ENCODE measurements at places on chromosomes 5 and 9.

DNA sequence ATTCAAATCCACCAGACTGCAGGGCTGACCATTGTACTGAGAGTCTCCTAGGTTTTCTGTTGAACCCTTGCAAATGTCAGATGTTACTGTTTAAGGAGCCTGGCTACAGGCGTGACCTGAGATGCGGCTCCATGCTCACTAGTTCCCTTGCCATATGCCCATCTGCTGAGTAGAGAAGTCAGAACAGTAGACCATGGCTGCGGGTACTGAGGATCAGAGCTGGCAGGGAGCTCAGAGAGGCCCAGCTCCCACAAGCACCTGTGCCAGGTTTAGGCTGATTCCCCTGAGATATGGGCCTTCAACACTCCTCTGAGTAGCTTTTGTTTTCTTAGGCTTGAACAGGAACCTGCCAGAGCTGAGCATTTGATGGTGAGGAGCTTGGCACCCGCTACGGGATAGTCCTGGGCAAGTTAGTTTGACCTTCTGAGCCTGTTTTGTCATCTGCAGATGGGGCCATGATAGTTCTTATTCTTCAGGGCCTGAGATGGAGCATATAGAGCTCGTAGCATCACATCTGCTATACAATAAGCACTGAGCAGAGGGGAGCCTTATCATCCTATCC, 83.7 kb downstream of the BOD1 start:
- DNase-seq, result no peak

DNA sequence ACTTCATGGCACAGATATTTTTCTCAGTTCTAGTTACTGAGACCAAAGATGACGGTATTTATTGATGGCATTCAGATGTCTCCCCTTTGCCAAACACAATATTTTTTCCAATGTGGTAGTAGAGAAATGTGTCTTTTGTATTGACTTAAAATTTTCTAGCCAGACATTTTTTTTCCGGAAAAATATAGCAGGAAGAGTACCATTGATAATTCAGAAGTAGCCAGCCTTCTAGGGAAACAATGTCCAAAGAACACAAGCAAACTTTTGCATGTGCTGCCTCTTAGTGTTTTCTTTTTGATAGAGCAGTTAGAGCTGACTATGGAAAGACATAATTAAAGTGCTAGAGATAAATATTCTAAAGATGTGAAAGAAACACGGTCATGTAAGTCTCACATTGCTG, 231.4 kb downstream of the MARCHF11 start:
- DNase-seq, result no peak

GRCh38 chr5:7850395-7851239, at the start of gene CFAP90:
Gene CFAP90 (minus strand): TSS chr5:7851133. CDS start chr5:7851021, 112 bp downstream.
- peak; percentile 18 for DNase-seq

DNA sequence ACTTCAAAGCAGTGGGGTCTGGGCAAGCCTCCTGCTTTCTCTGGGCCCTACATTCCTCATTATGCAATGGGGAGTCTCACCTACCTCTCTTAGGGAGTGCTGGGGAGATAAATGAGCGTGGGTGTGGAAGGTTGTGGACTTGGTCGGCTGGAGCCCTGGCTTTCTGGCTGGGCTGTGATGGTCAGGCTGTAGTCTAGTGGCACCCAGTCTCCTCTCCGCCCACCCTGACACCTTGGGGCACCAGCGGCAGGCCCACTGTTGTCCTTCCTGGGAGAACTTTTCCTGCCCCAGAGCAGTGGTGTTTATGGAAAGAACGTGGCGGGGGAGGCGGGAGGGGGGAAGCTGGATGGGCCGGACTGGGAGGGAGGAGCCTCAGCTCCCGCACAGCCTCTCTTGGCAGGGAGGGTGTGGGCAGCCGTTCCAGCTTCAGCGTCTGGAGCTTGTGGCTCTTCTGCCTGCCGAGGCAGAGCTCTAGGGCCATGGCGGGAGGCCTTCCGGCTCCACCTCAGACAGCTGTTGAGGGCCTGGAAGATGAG, 4.1 kb downstream of the PTGS1 start:
- peak; percentile 90 for DNase-seq

GRCh38 chr5:150762211-150762610, 3.4 kb upstream of the DCTN4 start:
- DNase-seq, result peak; percentile 58

DNA sequence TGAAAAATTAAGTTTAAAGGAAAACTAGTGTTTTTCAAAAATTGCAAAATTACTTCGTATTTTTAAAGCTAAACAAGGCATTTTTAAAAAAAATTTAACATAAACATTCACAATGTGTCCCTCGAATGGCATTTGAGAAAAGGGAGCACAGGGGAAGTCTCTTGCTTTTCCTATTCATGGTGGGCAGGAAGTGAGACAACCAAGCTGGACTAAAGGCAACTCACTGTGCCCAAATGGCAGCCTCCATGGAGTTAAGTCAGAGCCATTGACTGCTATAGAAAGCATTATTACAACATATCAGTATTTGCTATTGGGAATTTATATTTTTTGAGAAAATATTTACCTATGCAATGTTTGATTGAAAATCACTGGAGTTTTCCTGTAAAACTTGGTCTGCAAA, 8.3 kb downstream of the HNRNPH1 start:
- no peak for DNase-seq

DNA sequence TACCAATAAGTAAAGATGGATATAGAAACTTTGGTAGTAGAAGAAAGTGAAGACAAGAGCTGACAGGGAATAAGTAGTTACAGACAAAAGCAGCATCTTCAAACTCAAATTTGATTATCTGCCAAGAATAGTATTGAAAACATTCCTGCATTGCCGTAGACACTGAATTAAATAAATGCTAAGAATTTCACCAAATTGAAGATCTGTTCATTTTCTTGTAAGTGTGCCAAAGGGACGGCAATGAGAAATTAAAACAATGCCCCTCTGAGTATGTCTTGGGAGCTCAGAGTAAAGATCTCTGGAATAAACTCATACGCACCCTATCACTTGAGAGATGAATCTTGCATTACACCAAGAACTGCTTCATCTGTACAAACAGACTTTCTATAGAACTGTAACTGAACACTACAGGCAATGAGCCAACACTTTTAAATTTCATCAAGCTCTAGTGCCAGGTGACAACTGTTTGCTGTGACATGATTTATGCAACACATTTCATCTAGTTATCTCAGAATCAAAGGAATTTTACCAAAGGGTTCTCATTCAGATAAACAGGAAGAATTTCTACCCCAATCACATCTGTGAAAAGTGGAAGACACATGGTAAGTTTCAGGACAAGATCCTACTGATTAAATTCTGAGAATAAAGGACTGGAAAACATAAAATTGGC, 66.9 kb downstream of the RFX3 start:
- no peak for DNase-seq

DNA sequence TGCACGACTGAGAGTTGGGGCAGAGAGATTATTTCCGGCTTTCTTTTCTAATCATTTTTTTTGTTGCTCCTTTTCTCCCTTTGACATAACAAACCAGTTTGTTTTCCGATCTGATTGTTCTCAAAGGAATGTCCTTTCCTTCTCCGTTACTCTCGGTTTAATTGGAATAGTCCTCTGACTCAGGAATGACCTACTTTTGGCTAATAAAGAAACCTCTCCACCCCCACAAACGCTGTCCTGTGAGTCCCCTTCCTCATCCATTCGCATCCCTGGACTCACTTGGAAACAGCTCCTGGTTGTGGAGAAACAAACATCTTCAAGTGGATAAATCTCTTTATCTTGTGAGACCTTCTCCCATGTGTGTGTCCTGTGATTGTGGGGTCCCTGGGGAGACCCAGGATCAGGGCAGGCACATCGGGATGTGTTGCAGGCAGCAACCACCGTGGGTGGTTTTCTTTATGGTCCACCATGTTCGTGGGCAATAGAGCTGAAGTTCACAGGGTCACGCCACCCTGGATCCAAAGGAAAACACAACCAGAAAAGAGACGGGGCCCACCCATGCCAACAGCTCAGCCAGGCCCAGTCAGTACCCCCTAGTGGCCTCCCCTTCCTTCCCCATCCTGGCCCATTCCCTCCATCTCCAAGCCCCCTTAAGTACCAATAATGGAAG, 45.2 kb upstream of the NEK6 start:
- no peak for DNase-seq

GRCh38 chr9:125659201-125659840, 47.7 kb downstream of the MAPKAP1 start:
- DNase-seq, result no peak

GRCh38 chr5:68315679-68316271, 100.2 kb downstream of the PIK3R1 start:
- peak; percentile 37 for DNase-seq

DNA sequence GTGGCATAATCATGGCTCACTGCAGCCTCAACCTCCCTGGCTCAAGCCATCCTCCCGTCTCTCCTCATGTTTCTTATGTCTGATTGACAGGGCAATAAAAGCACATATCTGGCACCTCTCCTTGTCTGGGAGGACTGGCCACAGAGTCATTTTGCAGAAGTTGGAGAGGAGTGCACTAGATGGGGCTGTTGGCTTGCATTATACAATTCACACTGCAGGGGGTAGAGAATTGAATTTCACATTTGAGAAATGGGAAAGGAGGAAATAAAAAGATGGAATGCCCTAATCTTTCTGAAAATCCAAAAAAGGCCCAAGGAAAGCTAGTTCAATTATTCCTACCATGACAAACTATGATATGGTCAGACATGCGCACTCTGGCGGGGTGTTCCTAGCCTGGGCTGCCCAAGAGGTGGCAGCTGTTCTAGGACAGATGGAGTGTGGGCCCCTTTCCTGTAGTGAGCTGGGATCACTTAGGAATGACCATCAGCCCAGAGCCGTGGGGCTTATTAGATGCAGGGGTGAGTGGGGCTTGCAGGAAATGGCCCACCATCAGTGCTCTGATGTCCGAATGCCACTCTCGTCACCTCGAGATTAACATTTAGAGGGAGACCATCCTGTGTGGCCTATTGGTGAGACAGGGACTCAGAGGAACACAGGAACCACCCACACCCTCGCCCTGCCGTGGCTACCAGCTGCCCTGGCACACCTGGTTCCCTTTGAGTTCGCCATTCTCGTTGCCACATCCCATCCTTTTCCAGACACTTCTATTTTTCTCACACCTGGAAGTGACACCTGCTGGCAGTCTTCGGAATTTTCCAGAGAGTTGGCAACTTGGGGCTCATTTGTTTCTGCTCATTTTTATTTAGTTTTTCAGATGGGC, 21.8 kb upstream of the ANKRD18A start:
- DNase-seq, result peak; percentile 35

DNA sequence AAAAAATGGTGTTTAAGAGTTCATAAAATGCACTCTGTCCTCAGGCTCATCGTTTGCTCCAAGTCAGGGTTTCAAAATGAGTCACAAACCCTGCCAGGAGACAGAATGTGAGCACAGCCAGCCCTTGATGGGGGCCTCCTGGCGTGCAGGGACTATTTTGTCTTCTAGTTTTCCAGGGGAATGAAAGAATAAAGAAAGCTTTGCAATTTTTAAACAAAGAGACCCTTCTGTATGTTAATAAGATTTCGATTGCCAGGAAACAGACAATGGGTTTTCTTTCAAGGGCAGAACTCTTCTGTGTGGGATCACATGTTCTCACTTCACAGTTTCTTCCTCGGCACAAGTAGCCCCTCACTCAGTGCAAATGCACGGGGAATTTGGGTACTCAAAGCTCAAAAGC, 121.4 kb upstream of the C6 start:
- DNase-seq, result no peak

DNA sequence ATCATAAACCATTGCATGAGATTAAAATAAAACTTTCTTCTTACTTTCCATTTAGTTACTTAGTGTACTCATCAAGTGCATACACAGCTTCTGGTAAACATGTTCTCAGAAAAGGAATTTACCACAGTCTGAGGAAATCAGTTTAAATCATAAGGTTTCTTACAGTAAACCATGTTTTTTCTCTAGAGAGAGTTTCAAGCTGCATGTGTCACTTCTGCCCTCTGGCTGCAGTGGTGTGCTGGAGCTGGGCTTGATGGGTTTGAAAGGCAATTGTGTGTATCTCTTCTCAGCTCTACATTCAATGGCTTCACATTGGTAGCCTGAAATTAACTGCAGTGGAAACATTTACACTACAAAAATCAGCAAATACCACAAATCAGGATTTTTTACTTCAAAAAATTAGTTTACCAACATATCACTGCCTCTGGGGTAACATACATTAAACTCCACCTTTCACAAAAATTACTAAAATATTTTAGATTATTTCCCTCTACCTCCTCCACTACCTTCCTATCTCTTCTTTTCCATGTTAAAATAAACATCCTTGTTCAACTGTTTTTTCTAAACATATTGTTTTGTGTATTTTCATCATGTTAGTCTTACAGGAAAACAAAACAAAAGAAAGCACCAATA, 414.3 kb downstream of the ANXA1 start:
- peak; percentile 4 for DNase-seq

DNA sequence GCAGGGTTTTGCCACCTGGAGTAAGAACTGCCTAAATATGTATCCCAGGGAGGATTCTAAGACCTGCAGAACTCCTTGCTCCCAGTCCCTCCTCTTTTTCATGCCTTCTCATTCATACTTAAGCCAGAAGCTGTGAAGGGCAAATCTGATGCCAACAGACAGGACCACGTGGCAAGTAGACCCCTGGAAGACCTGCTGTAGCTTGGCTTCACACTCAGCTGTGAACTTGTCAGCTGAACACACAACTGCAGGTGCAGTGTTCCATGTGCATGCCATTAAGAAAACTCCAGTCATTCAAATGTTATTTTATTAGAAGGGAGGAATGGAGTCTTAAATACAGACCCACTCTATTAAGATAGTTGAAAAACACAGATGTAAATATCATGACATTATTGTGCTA, 79.3 kb upstream of the AGXT2 start:
- DNase-seq, result no peak

Measured in hematopoietic multipotent progenitor cell treated with erythropoietin and hydrocortisone succinate and interleukin-3 and kit ligand, for 6 days (in vitro differentiated cells).